Progenitor cell of endocrine pancreas (in vitro differentiated cells): ENCODE measurements at places on chromosomes 12 and 14.

- DNase-seq = no peak
Measured at GRCh38 chr14:97604731-97605130, 807.5 kb downstream of the VRK1 start.

- DNase-seq = no peak
Measured at GRCh38 chr14:37145395-37145794, 27.0 kb downstream of the SLC25A21 start.

GRCh38 chr12:47065546-47065945 is 13.9 kb upstream of the PCED1B start:
- DNase-seq = no peak

DNA sequence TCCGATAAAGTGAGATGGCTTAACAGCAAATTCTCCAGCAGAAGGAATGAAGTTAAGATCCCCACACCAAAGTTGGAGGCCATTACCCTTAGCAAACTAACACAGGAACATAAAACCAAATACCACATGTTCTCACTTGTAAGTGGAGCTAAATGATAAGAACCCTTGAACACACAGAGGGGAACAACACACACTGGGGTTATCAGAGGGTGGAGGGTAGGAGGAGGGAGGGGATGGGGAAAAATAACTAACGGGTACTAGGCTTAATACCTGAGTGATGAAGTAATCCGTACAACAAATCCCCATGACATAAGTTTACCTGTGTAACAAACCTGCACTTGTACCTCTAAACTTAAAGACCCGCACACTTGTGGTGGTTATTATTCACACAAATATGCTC is 240.4 kb upstream of the NAV3 start:
- no peak for DNase-seq

GRCh38 chr12:44155358-44155757 is 319.5 kb downstream of the TMEM117 start:
- DNase-seq = no peak

GRCh38 chr14:99671235-99672224 is 12.6 kb upstream of the CYP46A1 start:
- DNase-seq = no peak

- no peak for DNase-seq
Measured at GRCh38 chr12:122981036-122981471, 573 bp downstream of the ARL6IP4 start.

DNA sequence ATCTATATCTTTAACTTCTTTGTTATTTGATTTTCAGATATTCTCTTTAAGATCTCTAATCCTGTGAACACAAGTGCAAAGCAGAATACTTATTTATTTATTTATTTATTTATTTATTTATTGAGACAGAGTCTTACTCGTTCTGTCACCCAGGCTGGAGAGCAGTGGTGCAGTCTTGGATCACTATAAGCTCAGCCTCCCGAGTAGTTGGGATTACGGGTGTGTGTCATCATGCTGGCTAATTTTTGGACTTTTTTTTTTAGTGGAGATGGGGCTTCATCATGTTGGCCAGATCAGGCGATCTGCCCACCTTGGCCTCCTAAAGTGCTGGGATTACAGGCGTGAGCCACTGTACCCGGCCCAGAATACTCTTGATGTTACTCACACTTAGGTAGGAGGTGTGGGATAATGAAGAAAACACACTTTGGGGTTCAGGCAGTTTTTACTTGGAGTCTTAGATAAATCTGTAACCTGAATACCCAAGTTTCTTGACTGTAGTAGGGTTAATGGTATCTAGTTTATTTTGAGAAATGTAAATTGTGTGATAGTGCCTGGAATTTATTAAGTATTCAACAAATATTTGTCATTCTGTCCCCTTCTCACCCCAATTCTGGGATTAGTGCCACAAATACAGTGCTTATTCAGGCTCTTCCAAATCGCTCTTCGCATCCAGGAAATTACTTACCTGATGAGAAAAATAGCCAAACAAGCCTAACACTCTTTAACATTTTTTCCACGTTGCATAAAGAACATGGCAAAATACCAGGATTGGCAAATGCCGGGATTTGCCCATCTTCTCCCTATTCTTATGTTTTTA is 33.0 kb downstream of the METAP2 start:
- no peak for DNase-seq

GRCh38 chr12:87897662-87898061 is 131.5 kb downstream of the C12orf50 start:
- no peak for DNase-seq

- no peak for DNase-seq
Measured at GRCh38 chr12:124027753-124028554, 54.9 kb downstream of the ZNF664 start.

DNA sequence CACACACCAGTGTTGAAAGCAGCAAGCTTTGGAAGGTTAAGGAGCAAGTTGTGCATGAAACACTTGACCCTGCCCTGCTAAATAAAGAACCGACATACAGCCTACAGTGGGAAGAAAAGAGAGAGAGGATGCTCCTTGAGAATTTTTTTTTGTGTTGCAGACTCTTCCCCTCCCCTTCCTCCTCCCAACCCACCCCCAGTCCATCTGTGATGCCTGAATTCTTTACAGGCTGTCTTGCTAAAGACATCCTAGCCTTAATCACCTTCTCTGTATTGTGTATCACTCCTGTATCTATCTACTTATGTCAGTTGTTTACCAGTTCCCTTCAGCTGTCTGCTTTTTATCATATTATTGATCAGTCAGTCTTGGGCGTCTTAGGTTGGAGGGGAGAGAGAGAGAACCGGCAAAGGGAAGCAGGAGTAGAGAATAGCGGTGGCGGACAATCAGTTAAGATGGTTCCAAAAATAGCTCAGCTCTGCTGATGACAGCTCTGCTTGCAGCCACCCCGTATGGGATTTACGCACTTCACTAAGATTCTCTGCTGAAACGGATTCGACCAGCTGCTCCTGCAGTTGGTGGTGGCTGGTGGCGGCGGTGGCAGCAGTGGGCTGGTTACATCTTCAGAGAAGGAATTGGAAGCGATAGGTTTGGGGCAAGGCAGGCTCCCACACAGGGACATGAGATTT is 664.7 kb downstream of the NRXN3 start:
- DNase-seq = no peak

DNA sequence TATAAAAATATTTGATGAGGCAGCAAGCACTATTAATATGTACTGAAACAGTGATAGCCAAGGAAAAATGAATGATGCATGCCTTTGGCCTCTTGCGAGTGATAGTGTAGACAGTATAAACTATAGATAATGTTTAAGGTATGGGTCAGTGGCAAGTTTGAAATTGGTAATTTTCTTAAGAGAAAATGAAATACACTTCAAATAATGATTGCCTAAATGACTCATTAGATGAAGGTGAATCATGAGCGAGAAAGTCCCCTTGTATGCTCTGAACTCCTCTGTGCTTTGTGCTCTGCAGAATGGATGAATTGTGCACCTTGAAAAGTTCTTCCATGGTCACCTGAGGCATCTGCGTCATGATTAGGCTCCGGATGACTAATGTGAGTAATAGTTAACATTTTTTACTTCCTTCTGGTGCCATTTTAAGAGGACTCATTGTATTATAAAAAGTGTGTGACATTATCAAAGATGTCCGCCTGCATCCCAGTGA is 84.9 kb upstream of the RTL1 start:
- DNase-seq = no peak

GRCh38 chr12:65881965-65882413 is 57.7 kb downstream of the HMGA2 start:
- no peak for DNase-seq

- DNase-seq = no peak
Measured at GRCh38 chr14:105568859-105569766, 42.7 kb downstream of the TMEM121 start.

DNA sequence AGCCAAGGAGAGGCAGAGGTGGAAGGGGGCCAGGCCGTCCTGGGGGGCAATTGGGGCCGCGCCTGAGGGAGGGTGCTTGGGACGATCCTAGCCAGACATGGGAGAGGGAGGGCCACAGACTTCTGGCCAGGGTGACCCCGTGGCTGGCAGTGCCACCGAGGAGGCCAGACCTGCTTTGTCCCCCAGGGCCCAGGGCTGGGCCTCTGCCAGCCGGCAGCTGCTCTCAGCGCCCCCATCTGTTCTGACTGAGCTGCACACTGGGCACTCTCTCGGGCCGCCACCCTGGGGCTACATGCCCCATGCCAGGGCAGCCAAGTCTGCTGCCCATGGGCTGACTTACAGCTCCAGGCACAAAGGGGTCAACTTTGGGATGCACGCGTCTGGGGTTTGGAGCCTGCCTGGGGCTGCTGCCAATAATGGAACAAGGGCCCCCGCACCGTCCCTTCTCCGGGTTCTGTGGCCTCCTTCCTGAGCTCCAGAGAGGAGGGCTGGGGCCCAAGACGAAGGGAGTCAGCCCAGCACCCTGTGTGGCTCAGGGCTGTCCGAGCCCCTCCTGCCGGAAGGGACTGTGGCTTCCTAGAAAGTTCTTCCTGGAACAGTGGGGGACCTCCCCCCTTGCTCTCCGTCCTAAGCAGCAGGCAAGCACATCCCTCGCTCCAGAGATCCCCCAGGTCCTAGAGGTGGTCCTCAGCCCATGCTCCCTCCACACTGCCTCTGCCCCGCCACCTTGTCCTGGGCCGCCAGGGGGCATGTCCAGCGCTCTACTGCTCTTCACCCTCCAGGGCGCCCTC is 1.1 kb downstream of the ADSS1 start:
- DNase-seq = no peak

DNA sequence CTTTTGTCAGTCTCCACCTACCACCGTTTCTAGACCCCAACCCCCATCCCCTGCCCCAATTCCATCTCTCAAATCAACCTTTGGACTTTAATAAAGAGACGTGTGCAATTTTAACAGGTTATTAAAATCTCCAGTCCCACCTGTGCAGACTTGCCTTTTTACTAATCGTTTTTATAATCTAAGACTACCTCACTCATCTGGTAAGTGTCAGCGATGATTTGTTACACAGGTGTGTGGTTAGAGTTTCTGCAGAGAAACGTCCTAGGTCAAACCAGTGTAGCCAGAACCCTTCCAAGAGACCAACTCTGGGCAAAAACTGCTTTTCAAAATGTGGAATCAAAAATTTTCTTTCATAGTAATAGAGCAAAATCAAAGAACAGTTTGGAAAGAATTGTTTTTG is 60.4 kb upstream of the PELI2 start:
- no peak for DNase-seq

GRCh38 chr14:61973981-61974380 is 211.8 kb downstream of the SNAPC1 start:
- no peak for DNase-seq
